Stimulated activated CD8-positive, alpha-beta memory T cell treated with anti-CD3 and anti-CD28 coated beads, Interleukin-7, amount 100 ng/mL, for 4 hours (primary cell): ENCODE measurements at places on chromosomes 5 and 9.

DNA sequence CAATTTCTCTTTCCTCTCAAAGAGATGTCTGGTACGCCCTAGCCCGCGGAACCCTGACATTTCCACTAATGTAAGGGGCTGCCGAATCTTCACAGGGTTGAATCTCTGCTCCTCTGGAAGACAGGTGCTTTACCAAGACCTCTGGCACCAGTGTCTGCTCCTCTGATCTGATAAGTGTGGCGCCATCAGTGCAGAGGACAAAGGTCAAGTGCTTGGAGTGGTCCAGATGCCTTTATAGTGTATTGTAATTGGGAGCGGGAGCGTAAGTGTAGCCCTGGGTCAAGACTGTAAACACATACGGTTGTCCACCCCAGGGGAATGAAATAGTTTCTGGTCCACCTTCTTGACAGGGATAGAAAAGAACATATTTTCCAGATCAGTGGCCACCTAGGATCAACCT lies 17.7 kb downstream of the ADAMTSL2 start:
- DNase-seq: no peak

DNA sequence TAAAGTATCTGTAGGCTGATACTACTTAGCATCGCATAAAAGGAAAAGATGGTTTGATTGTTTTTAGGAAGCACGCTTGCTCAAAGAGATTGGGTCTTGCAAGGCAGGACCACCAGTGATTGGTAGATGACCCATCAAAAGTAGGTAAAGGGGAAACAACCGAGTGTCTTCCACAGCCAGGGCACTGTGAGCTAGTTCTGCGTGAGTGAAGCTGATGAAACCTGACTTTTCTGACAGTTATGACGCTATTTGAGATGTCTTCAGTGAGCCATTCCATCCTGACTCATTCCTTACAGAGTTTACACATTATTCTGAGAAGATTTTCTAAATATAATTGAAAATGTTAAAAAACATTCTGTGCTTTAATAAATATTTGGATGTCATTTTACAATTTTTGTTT lies 49.7 kb downstream of the BASP1 start:
- DNase-seq: no peak

- DNase-seq: no peak
These were observed 60.5 kb downstream of the GABRG2 start for GRCh38 chr5:162128117-162128516.

- no peak for DNase-seq
These were observed 14.4 kb downstream of the F2RL2 start for GRCh38 chr5:76608833-76609232.

GRCh38 chr5:67190861-67191260 lies 5.7 kb downstream of the CD180 start:
- no peak for DNase-seq

GRCh38 chr9:108142504-108143201 lies 653.1 kb upstream of the KLF4 start:
- no peak for DNase-seq

DNA sequence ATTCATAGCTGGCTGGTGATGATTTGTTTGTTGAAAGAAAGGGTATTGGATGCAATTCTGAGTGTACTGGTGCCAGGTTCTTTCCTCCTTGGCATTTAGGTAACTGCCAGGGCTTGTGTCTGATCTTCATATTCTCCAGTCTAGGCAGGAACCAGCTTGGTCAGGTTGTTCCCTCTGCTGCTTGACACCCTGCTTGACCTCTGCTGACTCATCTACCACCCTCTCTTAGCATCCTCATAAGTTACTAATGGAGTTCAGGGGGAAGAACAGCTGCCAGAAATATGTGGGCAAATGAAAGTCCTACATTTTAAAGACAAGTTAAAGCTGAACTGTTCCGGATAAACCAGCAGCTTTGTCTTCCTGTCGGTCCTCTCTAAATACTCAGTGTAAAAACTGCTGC lies 116.1 kb upstream of the TNC start:
- DNase-seq: no peak

- no peak for DNase-seq
These were observed 6.4 kb upstream of the AGPAT2 start for GRCh38 chr9:136693490-136694162.

GRCh38 chr9:125428902-125429467 lies 167.4 kb downstream of the GAPVD1 start:
- DNase-seq: no peak

GRCh38 chr5:66912787-66913186 lies 283.8 kb downstream of the CD180 start:
- DNase-seq: no peak

DNA sequence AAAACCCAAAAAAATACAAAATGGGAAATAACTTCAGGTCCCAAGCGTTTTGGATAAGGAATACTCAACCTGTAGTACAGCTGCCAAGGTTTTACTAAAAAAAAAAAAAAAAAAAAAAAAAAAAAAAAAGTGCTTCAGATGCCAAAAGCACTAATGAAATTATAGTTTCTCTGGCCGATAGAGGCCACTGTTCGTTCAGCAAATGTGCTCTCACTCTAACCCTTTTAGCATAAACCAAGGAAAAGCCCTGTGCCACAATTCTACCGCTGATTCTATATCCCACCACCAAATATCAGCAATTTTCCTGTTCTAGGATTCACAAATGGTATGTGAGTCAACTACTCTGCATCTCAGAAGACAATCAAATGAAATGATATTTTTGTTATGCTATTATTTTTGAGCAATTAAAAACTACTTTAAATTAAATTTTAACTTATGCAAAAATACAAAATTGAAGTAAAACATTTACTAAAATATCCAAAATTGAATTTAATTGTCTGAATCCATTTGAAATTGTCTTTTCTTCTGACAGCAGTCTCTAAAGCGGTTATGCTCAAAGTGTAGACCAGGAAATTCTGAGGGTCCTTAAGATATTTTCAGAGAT lies 79.8 kb downstream of the RICTOR start:
- DNase-seq: no peak

- DNase-seq: no peak
These were observed 236.1 kb downstream of the PAPPA start for GRCh38 chr9:116389541-116390302.

GRCh38 chr5:131633830-131634229 lies 1.2 kb downstream of the RAPGEF6 start:
- DNase-seq: no peak

DNA sequence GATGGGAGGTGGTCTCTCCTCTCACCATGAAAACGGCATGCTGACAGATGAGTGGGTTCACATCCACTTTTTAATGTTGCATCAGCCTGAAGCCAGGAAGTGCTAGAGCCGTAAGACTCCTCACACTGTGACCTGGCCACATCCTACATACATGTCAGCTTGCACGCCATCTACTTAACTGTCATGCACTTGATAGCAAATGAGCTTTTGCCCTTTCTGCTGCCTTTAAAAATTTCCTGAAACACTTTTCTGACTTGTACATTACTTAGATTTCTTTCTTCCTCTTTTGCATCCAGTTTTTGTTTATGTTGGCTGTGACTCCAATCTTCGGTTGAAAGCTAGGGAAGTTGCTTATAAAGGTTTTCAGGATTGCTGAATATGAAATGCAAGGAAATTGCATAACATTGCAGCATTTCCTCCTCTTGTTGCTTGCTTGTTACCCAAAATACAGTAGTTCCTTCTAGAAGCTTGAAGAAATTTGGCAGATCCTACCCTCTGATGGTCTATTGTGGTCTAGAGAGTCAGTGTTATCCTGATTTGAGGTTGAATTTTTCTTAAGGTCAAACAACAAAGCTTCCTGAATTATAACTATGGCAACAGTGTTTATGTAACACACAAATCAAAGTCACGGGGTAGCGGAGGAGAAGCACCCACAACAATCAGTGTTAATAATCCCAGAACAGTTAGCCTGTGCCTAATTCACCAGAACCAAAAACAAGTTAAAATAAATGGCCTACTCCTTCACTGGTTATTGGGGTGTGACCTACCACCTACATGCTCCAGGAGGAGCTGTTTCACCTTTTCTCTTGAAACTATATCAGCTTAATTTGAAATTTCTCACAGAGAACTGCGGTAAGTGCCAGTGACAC lies 232.5 kb downstream of the ARHGAP26 start:
- peak; percentile 59 for DNase-seq

DNA sequence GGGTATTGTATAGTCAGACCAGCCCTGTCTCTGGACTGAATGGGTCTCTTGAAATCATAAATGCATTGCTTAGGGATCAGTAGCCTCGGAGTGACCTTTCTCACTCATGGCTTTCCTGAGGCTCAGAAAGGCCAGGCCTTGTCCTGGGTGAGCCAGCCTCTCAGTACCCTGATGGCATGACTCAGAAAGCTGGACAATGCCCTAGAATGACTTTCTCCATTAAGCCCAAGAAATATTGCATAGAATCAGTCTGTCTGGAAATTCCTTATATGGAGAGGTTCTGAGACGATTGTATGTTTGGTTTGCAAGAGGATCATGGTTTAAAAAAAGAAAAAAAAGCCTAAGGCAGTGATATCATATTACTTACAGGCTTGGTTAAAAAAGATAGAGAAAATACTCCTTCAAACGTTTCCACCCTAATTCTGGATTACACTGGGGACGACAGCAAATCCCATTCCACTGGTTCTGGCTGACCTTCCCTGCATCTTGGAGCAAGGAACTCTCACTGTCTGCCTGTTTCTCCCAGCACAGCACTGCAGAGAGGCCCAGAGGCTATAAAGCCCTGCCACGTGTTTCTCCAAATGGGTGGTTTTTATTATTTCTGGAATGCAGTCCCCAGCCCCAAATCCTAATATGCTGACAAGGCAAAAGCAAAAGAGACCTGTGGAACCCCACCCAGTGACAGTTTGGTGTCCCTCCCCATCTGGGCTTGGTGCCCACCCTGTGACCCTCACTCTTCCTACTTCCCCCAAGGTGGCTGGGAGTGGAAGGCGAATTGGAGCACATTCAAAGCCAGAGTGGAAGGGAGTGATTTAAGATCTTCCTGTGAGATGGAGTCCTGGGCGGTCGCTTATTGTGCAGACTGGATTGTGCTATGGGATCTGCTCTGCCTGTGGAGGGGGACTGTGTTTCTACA lies 34.4 kb downstream of the MAP1B start:
- DNase-seq: no peak

GRCh38 chr5:62065050-62065449 lies 241.0 kb upstream of the KIF2A start:
- DNase-seq: no peak

- no peak for DNase-seq
These were observed 144.8 kb upstream of the PIK3R1 start for GRCh38 chr5:68070591-68071281.

DNA sequence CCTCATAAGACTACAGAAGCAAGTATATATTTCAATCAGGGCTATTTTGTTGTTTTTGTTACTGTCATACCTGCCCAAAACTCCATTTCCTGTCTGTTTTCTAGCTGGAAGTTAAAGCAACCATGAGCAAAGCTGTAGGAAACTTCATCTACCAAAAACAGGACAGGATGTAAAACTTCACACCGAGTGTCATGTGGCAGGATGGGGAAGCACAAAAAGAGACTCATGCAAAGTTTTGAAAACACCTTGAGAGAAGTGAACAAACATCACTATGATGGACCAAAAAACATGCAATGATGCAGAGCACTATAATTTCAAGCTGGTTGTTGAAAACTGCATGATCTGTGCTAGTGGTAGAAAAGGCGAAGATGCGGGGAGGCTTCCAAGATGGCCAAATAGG lies 6.3 kb upstream of the GZMA start:
- no peak for DNase-seq

- no peak for DNase-seq
These were observed 70.9 kb downstream of the SETX start for GRCh38 chr9:132283863-132284262.

DNA sequence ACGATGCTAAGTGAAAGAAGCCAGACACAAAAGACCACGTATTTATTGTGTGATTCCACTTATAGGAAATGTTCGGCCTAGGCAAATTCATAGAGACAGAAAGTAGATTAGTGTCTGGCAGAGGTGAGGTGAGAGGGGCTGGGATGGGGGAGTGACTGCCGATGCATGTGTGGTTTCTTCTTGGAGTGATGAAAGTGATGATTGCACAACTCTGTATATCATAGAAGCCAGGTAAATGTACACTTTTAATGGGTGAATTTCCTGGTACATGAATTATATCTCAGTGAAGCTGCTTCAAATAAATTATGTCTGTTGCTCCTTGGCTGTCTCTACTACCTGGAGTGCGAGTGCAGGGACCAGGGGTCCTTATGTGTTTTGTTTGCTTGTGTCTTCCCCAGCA lies 76.2 kb upstream of the PTCH1 start:
- no peak for DNase-seq

- no peak for DNase-seq
These were observed 10.0 kb downstream of the PALM2AKAP2 start for GRCh38 chr9:109789971-109790370.

DNA sequence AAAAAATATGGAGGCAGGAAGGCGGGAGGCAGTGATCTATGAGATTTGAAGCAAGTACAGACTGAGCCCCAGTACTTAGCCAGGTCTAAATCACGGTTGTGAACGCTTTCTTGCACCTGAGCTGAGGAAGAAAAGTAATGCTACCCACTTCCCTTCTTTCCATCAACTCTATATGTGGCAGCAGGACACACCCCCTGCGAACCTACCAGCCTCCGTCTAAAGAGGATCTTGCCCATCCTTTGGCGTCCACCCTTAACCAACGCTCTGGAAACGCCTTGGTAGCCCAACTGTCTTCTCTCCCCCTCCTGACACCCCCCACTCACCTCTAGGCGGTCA lies 545 bp downstream of the HMGCS1 start:
- no peak for DNase-seq

DNA sequence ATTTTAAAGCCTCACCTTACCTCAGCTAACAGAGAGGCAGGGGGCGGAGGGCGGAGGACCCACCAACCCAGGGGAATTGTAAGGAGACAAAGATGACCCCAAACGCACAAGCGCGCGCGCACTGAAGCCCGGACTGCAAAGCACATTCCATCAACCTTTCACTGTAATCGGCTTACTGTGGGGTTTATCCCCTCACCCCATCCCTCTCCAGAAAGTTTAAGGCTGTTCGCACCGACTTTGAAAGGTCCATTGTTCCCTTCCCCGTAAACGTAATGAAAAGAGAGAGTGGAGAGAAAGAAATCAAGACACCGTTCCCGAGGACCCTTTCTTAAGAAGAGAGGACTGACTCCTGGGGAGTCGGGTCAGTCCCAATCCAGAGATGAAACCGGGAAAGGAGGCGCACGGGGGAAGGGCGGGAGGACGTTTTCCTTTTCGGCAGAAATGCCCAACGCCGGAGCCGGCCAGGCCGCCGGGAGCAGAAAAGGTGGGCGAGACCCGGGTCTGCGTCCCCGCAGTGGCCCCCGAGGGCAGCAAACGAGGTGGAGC lies 464 bp downstream of the CEMIP2 start:
- no peak for DNase-seq
